Activated T-cell treated with anti-CD3 and anti-CD28 coated beads, Interleukin-2, amount 50 U/mL, for 72 hours (primary cell): ENCODE measurements at places on chromosomes 3 and 15. TPM values are rescaled to one million over a fixed set of nuclear protein-coding genes. Genes with fewer than 3 reads are reported as not detected.

- H3K36me3 ChIP-seq: no peaks in the 10 kb centered on the region
- H3K4me1 ChIP-seq: no peaks in the 10 kb centered on the region
- no peaks in the 10 kb centered on the region for H3K27me3 ChIP-seq
- no peak overlapping the region for H3K27ac ChIP-seq
- DNase-seq: no peak
Observed at GRCh38 chr3:99315896-99316295, 322.5 kb upstream of the COL8A1 start.

GRCh38 chr15:75577401-75578172, 1.5 kb downstream of the PTPN9 start:
- H3K36me3 ChIP-seq: peaks cover 6% of the 10 kb centered on the region
- peaks cover 29% of the 10 kb centered on the region for H3K4me1 ChIP-seq
- H3K4me3 ChIP-seq: peak overlapping the region; percentile 92

GRCh38 chr15:48664436-48664835, 18.9 kb upstream of the FBN1 start:
- no peaks in the 10 kb centered on the region for H3K36me3 ChIP-seq
- H3K27ac ChIP-seq: no peak overlapping the region
- no peak for DNase-seq
- no peaks in the 10 kb centered on the region for H3K27me3 ChIP-seq

DNA sequence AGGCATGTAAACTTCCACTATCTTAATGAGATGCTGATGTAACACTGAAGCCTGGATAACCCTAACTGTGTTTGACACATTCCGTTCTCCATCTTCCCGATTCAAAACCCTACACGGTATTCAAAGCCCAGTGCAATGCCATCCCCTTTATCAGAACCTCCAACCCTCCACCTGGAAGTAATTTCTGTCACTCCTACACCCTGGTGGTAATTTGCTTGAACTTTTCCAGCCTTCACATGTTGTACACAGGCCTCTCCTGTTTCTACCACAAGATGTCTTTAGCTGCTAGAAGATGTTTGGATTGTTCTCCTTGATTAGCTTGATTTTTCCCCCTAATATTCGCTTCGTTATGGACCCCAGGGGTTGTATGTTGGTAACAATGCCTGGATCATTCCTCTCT, 208.9 kb downstream of the CHST2 start:
- no peak overlapping the region for H3K27ac ChIP-seq
- no peaks in the 10 kb centered on the region for H3K27me3 ChIP-seq
- H3K36me3 ChIP-seq: no peaks in the 10 kb centered on the region
- no peaks in the 10 kb centered on the region for H3K4me1 ChIP-seq
- DNase-seq: no peak

Gene LIPC
- 0.93 TPM for total RNA-seq

DNA sequence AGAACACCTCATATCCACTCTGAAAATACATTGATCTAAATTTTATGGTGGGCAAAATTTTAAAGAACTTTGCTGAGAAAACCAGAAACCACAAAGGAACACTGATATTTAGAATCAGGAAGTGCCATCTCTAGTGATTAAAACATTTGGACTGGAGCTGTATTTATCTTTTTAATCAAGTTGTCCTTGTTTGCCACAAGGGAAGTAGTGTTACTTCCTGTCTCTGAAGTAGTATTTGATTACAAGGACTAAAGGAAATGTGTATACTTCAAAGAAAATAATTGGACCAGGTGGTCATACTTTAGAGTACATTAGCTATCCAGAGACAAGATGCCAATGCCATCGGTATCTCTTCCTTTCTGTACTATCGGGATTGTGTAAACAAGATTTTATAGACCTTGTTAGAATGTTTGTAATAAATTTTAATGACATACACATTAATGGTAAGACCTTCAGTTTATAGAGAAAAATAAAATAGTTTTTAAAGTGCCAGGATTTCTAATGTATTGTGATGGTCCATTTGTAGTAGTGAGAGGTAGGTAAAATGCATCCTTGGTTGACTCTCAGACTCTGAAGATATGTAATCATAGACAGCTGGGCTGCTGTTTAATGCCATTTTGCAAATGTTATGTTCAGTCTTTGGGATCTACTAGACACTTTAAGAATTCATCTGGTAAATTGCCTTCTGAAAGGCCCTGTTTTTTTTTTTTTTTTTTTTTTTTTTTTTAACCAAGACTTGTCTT, 131.9 kb downstream of the B3GALNT1 start:
- no peak for DNase-seq
- H3K4me3 ChIP-seq: no peak overlapping the region
- H3K27ac ChIP-seq: no peak overlapping the region
- H3K27me3 ChIP-seq: peaks cover 6% of the 10 kb centered on the region
- peaks cover 4% of the 10 kb centered on the region for H3K4me1 ChIP-seq

- no peaks in the 10 kb centered on the region for H3K36me3 ChIP-seq
- no peaks in the 10 kb centered on the region for H3K4me1 ChIP-seq
- no peak overlapping the region for H3K4me3 ChIP-seq
Observed at GRCh38 chr3:1421577-1421976, 328.8 kb downstream of the CNTN6 start.

DNA sequence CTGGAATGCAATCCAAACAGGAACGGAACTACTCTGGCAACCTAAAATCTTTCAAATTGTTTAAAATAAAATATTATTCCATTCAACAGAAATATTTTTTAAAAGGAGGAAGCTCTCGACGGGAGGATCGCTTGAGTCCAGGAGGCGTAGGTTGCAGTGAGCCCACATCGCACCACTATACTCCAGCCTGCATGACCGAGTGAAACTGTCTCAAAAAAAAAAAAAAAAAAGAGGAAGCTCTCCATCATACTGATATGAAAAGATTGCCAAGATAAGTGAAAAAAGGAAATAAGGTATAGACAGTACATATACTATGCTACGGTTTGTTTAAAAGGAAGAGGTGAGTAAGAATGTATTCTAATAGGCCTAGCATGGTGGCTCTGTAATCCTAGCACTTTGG, 3.6 kb downstream of the RAD18 start:
- H3K4me1 ChIP-seq: peaks cover 67% of the 10 kb centered on the region
- H3K36me3 ChIP-seq: peaks cover 26% of the 10 kb centered on the region
- H3K27ac ChIP-seq: no peak overlapping the region
- no peaks in the 10 kb centered on the region for H3K27me3 ChIP-seq
- no peak for DNase-seq
- H3K4me3 ChIP-seq: no peak overlapping the region

- no peak overlapping the region for H3K27ac ChIP-seq
- H3K4me3 ChIP-seq: no peak overlapping the region
- peaks cover 11% of the 10 kb centered on the region for H3K4me1 ChIP-seq
- no peak for DNase-seq
- H3K36me3 ChIP-seq: no peaks in the 10 kb centered on the region
- no peaks in the 10 kb centered on the region for H3K27me3 ChIP-seq
Observed at GRCh38 chr3:177519588-177519987, 322.3 kb upstream of the TBL1XR1 start.

GRCh38 chr15:50880651-50881114, 27.8 kb upstream of the AP4E1 start:
- peak; percentile 39 for DNase-seq
- H3K36me3 ChIP-seq: no peaks in the 10 kb centered on the region
- H3K27me3 ChIP-seq: no peaks in the 10 kb centered on the region
- peak overlapping the region; percentile 100 for H3K27ac ChIP-seq
- peak overlapping the region; percentile 92 for H3K4me3 ChIP-seq
- H3K4me1 ChIP-seq: peaks cover 88% of the 10 kb centered on the region

Gene PCSK6
- 2.3 TPM for total RNA-seq

DNA sequence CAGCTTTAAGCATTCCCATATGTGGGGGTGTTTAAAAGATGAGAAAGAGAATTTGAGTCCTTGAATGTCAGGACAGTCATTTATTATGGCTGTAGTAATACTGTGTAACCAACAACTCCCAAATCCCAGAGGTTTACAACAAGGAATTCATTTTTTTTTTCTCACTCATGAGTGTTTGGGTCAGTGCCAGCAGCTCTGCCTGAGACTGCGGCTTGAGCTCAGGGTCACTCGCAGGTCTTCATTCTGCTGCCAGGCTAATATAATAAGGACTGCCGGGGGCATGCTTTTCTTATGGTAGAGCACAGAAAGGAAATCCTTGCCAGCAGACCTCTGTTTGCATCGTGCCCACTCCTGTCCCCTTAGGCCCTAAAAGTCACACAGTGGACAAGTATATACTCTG, 277.9 kb upstream of the LMCD1 start:
- no peaks in the 10 kb centered on the region for H3K4me1 ChIP-seq
- no peak overlapping the region for H3K27ac ChIP-seq
- no peak overlapping the region for H3K4me3 ChIP-seq
- H3K27me3 ChIP-seq: no peaks in the 10 kb centered on the region

DNA sequence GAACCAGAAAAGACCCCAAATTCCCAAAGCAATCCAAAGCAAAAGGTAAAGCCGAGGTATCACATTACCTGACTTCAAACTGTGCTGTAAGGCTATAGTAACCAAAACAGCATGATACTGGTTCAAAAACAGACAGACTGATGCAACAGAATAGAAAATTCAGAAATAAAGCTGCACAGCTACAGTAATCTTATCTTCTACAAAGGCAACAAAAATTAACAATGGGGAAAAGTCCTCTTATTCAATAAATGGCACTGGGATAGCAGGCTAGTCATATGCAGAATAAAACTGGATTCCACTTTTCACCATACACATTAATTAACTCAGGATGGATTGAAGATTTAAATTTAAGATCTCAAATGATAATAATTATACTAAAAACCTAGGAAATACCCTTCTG, 392.6 kb upstream of the CBLB start:
- H3K36me3 ChIP-seq: no peaks in the 10 kb centered on the region
- no peak overlapping the region for H3K4me3 ChIP-seq
- H3K4me1 ChIP-seq: peaks cover 4% of the 10 kb centered on the region
- no peaks in the 10 kb centered on the region for H3K27me3 ChIP-seq
- DNase-seq: no peak
- no peak overlapping the region for H3K27ac ChIP-seq

- no peaks in the 10 kb centered on the region for H3K27me3 ChIP-seq
- peak overlapping the region; percentile 91 for H3K4me3 ChIP-seq
- peaks cover 46% of the 10 kb centered on the region for H3K4me1 ChIP-seq
- peak overlapping the region; percentile 92 for H3K27ac ChIP-seq
Observed at GRCh38 chr15:65287520-65287855, 805 bp upstream of the PARP16 start.

- no peaks in the 10 kb centered on the region for H3K27me3 ChIP-seq
- DNase-seq: no peak
- H3K27ac ChIP-seq: peak overlapping the region; percentile 44
- H3K4me1 ChIP-seq: peaks cover 94% of the 10 kb centered on the region
Observed at GRCh38 chr3:17025594-17026139, 140.9 kb downstream of the PLCL2 start.

DNA sequence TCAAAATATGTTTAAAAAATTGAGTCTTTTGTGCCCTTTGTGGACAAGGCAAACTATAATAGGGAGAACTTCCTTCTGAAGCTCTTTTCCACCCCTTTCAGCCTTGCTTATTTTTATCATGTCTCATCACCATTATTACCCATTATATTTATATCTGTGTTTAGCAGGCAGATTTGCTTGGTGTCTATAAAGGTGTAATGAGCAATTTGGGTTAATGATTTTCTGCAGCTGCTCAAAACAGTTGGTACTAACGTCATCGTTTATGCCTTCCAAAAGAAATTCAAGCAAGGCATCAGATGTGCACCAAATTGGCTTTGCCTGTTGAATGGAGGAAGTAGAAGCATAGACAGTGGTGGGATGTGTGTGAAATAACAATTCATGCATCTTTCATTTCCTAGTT, 483.7 kb upstream of the SGO1 start:
- no peak overlapping the region for H3K27ac ChIP-seq
- no peaks in the 10 kb centered on the region for H3K27me3 ChIP-seq
- no peak for DNase-seq
- H3K4me3 ChIP-seq: no peak overlapping the region

Gene BCHE
- not detected for total RNA-seq

Gene A4GNT
- not detected for total RNA-seq

Gene MYL3
- not detected for total RNA-seq

Gene C3orf18
- 32.5 TPM for total RNA-seq

- H3K4me3 ChIP-seq: no peak overlapping the region
- H3K27ac ChIP-seq: no peak overlapping the region
- no peak for DNase-seq
- peaks cover 16% of the 10 kb centered on the region for H3K4me1 ChIP-seq
- H3K36me3 ChIP-seq: no peaks in the 10 kb centered on the region
Observed at GRCh38 chr15:101502572-101503295, 13.2 kb upstream of the PCSK6 start.

Gene USP13
- 8.1 TPM for total RNA-seq

GRCh38 chr15:67186226-67186649, 68.2 kb downstream of the AAGAB start:
- no peak overlapping the region for H3K4me3 ChIP-seq
- DNase-seq: no peak
- H3K27ac ChIP-seq: no peak overlapping the region
- H3K4me1 ChIP-seq: peaks cover 19% of the 10 kb centered on the region
- H3K36me3 ChIP-seq: peaks cover 15% of the 10 kb centered on the region
- H3K27me3 ChIP-seq: no peaks in the 10 kb centered on the region

DNA sequence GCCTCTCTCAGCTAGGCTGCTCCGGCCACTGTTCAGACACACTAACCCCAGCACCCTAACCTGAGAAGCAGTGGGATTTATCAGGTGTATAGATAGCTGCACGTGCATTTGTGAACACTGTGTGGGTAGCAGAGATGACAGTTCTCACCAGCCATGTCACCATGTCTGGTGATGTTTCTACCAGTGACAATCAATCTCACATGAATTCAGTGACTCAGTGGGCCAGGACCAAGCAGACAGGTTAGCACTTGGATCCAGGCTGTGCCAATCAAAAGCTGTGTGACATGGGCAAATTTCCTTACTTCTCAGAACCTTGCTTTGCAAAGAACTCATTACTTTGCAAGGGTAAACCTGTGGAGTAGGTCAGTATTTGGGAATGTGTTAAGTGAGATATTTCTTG, 65.3 kb upstream of the GATM start:
- no peaks in the 10 kb centered on the region for H3K27me3 ChIP-seq
- no peaks in the 10 kb centered on the region for H3K4me1 ChIP-seq
- DNase-seq: no peak
- no peak overlapping the region for H3K4me3 ChIP-seq
- no peak overlapping the region for H3K27ac ChIP-seq

GRCh38 chr3:190073264-190074008, 47.3 kb downstream of the P3H2 start:
- DNase-seq: no peak
- no peak overlapping the region for H3K27ac ChIP-seq
- no peaks in the 10 kb centered on the region for H3K36me3 ChIP-seq
- H3K4me1 ChIP-seq: no peaks in the 10 kb centered on the region
- H3K27me3 ChIP-seq: peaks cover 39% of the 10 kb centered on the region
- no peak overlapping the region for H3K4me3 ChIP-seq

DNA sequence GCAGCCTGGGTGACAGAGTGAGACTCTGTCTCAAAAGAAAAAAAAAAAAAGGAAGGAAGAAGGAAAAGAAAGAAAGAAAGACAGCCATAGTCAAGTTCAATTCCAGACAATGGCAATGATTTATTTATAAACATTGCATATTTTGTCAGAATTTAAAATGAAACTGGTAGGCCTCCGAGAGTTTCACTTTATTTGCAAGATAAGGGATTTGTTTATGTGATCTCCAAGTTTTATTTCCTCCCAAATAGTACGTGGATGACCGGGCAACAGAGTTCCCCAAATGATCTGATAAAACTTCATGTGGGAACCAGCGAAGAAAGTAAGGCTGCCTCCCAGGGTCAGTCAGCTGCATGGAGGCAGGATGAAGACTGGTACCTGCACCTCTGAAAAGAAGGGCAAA, 28.6 kb upstream of the MOBP start:
- no peak overlapping the region for H3K27ac ChIP-seq
- DNase-seq: no peak
- no peak overlapping the region for H3K4me3 ChIP-seq
- H3K4me1 ChIP-seq: no peaks in the 10 kb centered on the region
- no peaks in the 10 kb centered on the region for H3K36me3 ChIP-seq
- H3K27me3 ChIP-seq: no peaks in the 10 kb centered on the region
